Activated naive CD4-positive, alpha-beta T cell treated with anti-CD3 and anti-CD28 coated beads, Interleukin-2, amount 50 U/mL, for 72 hours (primary cell): ENCODE measurements at places on chromosomes 12 and 14.
A peak's percentile ranks its signal among the peaks of the same experiment; 100 is the strongest.

DNA sequence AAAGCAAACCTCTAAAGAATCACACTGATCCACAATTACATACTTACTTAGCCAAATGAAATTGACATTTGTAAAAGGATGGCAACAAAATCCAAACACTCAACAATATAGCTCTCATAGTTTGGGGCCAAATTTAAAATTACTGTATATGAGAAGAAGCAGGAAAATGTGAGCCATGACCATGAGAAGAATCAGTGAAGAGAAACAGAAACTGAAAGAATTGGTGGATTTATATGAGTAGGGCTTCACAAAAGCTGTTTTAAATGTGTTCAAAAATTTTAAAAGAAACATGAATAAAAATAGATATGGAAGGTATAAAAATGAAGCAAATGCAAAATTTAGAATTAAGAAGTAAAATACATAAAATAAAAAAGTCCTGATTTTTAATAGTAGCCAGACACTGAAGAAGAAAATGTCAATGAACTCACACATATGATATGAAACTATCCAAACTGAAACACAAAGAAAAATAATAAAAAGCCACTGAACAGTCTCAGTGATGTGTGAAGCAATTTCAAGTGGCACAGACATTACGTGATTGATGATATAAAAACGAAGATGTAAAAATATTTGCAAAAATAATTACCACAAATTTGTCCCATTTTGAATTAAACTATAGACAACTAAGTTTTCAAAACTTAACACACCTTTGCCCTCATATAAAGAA is 87.9 kb upstream of the MDGA2 start:
- no peak for DNase-seq

DNA sequence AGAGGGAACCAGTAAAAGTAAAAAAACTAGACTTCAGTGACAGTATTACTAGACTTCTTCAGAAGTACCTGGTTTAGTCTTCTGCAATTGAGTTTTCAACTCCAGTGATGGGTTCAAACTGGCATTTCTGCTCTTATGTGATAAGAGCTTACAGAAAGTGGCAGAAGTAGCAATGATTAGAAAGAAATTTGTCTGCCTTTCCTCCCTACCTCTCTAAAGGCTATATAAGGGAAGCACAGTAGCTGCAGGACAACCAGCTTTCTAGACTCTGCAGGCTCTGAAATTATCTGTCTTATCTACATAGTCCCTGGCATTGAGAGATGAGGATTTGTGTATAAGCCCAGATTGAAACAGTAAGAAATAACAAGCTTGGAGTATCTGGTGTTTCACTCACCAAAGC is 107.5 kb downstream of the DAAM1 start:
- DNase-seq: no peak

DNA sequence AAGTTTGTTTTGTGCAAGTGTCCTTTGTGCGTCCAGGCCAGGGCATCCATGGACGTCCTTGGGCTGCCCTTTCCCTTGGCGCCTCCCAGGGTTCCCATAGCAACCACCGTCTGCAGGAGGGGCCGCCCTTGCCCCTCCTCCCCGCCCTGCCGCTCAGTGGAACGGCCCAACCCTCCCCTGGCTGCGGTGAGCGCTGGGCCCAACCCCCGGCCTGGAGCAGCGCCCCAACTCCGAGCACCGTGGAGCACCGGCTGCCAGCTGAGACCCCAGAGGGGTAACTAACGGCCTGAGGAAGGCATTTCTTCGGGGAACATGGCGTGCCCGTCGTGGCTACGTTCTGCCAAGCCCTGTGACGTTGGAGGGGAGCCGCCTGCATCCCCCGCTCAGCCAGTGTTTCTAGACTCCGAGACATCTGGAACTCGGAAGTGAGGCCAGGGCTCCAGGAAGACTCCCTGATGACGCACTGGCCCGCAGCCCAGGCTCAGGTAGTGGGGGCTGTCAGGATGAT is 5.3 kb upstream of the ACACB start:
- peak; percentile 47 for DNase-seq

- no peak for DNase-seq
Measured at GRCh38 chr12:13451776-13452175, 255.2 kb downstream of the EMP1 start.

DNA sequence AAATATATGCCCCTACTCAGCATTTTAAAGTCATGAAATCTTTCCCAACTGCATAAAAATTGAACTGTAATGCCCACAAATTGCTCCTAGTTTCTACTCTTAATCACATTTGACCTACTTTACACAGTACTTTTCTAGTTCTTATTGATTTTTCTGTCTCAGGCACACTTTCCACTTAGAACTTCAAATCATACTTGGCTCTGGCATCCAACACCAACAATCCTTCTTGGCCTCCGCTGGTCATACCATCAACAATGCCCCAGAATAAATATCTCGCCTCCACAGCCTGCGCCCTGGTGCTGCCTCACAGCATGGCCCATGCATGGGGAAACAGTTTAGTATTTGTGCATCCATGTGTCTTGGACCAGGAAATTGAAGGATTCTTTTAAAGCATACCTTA is 107.5 kb upstream of the SYT10 start:
- DNase-seq: no peak

DNA sequence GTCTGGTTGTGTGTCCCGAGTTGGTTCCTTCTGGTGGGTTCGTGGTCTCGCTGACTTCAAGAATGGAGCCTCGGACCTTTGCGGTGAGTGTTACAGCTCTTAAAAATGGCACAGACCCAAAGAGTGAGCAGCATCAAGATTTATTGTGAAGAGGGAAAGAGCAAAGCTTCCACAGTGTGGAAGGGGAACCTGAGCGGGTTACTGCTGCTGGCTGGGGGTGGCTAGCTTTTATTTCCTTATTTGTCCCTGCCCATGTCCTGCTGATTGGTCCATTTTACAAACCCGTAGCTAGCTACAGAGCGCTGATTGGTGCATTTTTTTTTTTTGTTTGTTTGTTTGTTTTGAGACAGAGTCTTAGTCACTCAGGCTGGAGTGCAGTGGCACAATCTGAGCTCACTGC is 29.3 kb downstream of the FGF6 start:
- DNase-seq: no peak

GRCh38 chr14:77158882-77159255 is 17.3 kb upstream of the ZDHHC22 start:
- no peak for DNase-seq

GRCh38 chr14:96797582-96798349 is 584 bp downstream of the VRK1 start:
- DNase-seq: peak; percentile 42

- no peak for DNase-seq
Measured at GRCh38 chr12:131724534-131724933, 13.6 kb downstream of the SFSWAP start.

DNA sequence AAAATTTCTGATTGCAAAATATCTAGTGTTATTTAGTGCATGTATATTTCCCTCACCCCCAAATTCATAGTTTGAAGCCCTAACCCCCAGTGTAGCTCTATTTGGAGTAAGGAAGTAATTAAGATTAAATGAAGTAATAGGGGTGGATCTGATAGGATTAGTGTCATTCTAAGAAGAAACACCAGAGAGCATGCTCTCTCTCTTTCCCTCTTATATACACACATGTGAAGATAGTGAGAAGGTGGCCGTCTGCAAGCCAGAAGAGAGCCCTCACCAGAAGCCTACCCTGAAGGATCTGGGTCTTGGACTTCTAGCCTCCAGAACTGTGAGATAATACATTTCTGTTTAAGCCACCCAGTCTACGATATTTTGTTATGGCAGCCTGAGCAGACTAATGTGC is 120.3 kb downstream of the TMEM30B start:
- DNase-seq: no peak

GRCh38 chr12:98745578-98746391 is 100.7 kb downstream of the APAF1 start:
- peak; percentile 26 for DNase-seq

DNA sequence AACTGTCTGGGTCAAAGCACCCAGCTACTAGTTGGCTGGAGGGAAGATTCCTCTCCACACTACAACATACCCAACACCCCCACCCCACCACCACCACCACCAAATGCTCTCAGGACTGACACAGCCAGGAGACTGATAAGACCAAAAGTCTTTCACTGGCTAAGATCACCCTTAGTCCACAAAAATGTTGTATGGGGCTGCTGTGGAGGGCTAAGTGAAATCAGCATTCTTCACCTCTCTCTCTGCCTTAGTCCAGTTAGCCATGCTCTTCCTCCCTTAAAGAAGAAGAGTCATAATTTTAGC is 106.2 kb downstream of the NUAK1 start:
- DNase-seq: no peak

DNA sequence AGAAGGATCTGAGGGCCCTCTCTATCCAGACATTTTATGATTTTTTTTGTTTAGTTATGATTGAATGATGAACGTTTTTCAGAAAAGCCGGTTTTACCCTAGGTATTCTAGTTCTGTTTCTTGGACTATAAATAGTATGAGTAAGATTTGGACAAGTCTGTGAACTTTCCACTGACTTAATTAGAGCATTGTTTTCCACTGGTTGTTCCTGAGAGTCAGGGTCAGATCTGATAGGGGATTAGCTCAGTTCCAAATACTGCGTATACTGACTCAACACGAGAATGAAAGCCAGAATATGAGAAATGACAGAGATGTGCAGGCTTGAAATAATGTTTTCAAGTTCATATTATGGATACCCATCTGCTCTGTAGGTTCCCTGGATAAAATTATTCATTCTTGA is 361.6 kb downstream of the AEBP2 start:
- no peak for DNase-seq

DNA sequence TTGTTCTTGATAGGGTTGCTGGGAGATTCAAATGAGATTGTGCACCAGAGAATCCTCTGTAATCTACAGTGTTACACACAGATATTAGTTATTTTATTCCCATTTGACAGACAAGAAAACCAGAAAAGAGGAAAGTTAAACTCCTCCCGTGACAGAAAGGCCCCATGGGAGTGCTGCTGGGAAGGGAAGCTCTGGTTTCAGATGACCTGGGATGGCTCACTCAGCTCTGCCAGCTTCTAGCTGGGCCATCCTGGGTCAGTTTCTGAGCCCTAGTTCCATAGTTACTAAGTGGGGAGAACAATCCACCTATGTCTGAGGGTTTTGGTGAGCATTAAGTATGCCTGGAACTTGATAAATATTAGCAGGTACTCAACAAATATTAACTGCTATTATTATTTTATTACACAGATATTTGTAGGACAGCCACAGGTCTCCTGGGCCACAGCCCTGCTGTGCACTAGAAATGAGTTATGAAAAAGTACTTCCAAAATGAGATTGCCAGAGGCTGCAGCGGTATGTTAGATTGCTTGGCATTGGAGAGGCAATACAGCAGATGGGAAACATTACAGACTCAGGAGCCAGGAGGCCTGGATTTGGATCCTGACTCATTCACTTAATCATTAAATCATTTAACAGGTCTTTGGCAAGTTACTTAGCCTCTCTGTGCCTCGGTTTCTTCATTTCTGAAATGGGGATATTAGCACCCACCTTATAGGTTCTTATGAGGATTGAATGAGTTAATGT is 47.1 kb upstream of the STON2 start:
- no peak for DNase-seq

DNA sequence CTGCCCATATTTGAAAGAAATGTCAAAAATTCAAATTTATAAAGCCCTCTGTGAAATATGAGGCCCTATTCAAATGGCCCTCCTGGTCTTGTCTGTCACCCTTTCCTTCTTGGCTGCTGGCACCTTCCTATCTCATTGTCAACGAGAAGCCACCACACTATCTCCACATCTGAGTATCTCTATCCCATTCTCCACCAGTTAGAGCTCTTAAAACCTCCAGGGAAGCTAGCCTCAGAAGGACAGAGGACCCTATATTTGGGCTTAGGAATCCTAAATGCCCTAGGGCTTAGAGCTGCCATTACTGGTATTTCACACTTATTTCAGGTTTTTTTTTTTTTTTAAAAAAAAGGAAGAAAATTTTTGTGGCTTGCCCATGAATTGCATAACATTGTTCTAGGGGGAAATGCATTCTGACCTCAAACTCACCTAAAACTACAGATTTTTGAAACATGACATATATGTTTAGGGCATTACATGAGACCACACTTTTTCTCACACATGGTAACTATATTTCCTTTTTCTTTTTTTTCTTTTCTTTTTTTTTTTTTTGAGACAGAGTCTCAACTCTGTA is 25.0 kb downstream of the SLC25A21 start:
- DNase-seq: no peak

DNA sequence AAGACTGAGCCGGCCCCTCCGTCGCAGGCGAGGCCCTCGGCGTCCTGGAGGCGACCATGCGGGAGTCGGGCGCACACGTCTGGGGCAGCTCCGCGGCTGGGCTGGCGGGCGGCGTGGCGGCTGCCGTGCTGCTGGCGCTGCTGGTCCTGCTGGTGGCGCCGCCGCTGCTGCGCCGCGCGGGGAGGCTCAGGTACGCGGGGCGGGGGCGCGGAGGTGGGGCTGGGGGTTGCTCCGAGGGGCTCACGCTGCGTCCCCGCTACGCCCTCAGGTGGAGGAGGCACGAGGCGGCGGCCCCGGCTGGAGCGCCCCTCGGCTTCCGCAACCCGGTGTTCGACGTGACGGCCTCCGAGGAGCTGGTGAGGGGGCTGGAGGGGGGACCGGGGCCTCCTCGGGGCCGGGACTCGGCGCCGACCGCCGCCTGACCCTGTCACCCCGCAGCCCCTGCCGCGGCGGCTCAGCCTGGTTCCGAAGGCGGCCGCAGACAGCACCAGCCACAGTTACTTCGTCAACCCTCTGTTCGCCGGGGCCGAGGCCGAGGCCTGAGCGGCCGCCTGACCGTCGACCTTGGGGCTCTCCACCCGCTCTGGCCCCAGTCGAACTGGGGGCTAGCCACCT is 7.8 kb downstream of the AMN start:
- no peak for DNase-seq

DNA sequence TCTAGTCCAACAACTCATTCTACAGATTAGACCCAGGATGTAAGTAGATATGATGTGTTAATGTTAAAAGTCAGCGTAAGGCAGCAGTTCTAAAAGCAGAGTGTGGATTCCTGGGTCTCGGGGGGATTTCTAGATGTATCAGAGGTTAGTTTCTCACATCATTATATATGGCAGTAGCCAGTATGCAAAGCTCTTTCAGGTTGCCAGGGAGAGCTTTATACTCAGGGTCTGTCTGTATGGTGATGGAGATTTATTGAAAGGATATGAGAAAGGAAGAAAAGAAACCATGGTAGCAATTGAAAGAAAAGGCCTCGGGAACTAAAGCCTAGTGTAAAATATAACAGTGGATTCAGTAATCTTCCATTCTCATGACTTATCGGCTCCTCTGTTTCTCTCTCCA is 26.2 kb upstream of the PAWR start:
- DNase-seq: no peak

DNA sequence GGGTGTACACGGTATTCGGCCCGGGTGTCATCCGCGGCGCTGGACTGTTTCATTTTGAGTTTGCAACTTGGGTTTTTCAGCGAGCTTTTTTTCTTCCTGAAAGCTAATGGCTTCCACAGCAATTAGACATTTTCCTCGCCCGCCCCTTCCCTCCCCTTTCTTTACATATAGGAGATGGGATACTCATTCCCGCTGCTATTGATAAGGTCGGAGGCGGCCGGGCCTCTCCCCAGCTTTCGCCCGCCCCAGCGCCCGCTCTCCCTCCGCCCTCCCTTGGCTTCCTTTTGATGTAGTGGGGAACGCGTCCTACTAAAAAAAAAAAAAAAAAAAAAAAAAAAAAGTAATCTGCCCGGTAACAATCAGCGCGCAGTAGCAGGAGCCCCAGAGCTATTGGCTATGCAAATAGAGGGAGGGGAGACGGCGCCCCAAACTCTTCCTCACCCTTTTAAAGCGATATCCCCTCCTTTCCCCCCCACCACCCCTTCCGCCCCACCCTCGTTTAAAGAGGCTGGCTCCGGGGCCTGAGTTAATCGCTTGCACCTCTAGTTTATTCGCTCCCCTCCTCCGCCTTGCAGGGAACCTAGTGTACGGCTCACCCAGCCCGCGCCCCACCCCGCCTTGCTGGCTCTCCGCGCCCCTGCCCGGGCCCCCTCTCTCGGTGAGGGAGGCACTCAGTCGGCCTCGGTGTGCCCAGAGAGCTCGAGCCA is 1.7 kb upstream of the CCND2 start:
- DNase-seq: peak; percentile 86
